ENCODE measurements at places on chromosomes 13 and 19. TPM values are rescaled to one million over a fixed set of nuclear protein-coding genes. Genes with fewer than 3 reads are reported as not detected.

DNA sequence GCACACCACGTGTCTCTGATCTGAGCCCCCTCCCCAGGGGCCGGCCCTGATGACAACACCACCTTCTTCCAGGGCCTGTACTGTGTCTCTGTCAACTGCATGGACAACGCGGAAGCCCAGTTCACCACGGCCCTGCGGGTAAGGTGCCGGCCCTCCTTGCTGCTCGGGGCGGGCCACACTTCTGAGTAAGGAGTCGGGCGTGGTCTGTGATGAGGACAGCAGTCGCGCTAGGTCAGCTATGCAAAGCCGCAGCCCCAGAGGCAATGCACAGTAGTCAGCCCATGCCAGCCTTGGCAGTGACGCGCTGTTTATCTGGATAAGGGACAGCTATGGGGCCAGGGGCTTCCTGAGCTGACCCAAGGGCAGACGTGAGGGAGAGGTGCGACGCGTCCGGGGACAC lies 24.6 kb downstream of the MAU2 start:
- no peak for DNase-seq
- no peaks in the 10 kb centered on the region for H3K27me3 ChIP-seq
- H3K36me3 ChIP-seq, result peaks cover 20% of the 10 kb centered on the region

DNA sequence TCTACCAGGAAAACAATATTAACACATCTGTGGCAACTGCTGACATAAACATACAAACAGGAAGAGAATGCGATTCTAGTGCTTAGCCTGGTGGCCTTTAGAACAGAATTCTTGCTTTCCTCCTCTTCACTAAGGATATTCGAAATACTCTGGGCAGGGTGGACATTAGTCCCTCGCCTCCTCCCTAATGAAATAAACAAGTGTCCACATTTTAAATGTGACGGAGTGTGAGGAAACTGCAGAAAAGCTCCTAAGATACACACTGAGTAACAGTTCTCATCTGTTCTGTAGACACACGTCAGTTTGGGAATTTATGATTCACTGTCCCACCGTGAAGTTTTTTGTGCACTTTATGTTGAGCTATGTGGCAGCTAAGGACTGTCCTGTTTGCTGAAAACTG lies 639 bp downstream of the STARD13 start:
- H3K4me3 ChIP-seq, result peak overlapping the region; percentile 59
- no peaks in the 10 kb centered on the region for H3K27me3 ChIP-seq
- no peak for DNase-seq
- peaks cover 27% of the 10 kb centered on the region for H3K4me1 ChIP-seq

GRCh38 chr19:58059003-58059670 lies at the start of gene ZNF135:
TSS of gene ZNF135 (plus strand) at chr19:58059282. CDS start at chr19:58060003, 721 bp downstream.
- no peak within 1 kb of the TSS for H3K27ac ChIP-seq
- DNase-seq, result peak; percentile 90
- no peaks in the 10 kb centered on the region for H3K27me3 ChIP-seq
- H3K36me3 ChIP-seq, result no peaks in the 10 kb centered on the region
- peak within 1 kb of the TSS; percentile 28 for H3K4me3 ChIP-seq

GRCh38 chr19:5983367-5983955 lies 5.5 kb upstream of the RANBP3 start:
- peaks cover 19% of the 10 kb centered on the region for H3K4me1 ChIP-seq
- no peak overlapping the region for H3K4me3 ChIP-seq
- no peak for DNase-seq
- H3K27me3 ChIP-seq, result no peaks in the 10 kb centered on the region

Gene ZNF615
- polyA plus RNA-seq, result 3.0 TPM

Gene ATP4A
- not detected for polyA plus RNA-seq

Gene ZNF541
- polyA plus RNA-seq, result 0.08 TPM

Gene PSG4
- polyA plus RNA-seq, result 175 TPM
